ENCODE measurements at places on chromosomes 1 and 21. TPM values are rescaled to one million over a fixed set of nuclear protein-coding genes. Genes with fewer than 3 reads are reported as not detected.

- H3K4me3 ChIP-seq: no peak overlapping the region
- DNase-seq: no peak
- no peaks in the 10 kb centered on the region for H3K4me1 ChIP-seq
- H3K36me3 ChIP-seq: no peaks in the 10 kb centered on the region
These were observed 42.6 kb downstream of the CACNA1S start for GRCh38 chr1:201069636-201070035.

DNA sequence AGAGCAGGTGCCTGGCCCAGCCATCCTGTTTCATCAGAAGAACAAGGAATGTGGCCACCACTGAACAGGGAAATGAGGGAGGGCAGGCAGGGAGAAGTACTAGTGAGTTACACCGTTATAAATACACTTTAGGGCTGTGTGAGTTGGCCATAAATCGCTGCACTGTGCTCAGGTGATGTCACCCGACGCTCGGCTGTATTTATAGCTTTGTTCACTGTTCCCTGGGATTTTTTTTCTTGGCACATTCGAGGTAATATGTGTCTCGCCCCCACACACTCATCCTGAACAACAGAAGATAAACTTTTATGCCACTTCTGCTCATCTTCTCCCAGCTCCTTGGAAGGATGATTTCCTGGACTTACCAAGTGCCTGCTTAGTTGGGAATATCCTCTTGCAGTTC lies 9.0 kb upstream of the KIRREL1 start:
- peaks cover 8% of the 10 kb centered on the region for H3K27me3 ChIP-seq
- H3K4me1 ChIP-seq: peaks cover 7% of the 10 kb centered on the region
- no peak overlapping the region for H3K4me3 ChIP-seq
- H3K36me3 ChIP-seq: no peaks in the 10 kb centered on the region
- DNase-seq: no peak
- no peak overlapping the region for H3K27ac ChIP-seq

DNA sequence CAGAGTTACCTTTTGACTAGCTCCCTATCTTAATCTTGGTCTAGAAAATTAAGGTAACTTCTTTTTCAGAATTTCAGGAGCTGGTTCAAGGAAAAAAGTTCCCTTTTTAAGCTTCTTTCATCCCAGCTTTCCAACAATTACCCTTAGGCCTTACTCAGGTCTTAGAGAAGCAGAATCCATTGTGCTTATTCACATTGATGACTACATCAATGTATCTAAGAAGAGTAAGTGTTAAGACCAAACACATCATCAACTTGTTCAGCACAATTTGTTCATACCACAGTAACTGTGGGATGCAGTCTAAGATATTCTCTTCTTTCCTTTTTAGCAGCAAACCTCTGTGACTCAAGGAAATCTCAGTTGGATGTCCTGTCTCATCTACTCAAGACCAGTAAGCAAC lies 4.1 kb downstream of the MRPL9 start:
- H3K27me3 ChIP-seq: no peaks in the 10 kb centered on the region
- peaks cover 10% of the 10 kb centered on the region for H3K4me1 ChIP-seq
- no peak for DNase-seq

DNA sequence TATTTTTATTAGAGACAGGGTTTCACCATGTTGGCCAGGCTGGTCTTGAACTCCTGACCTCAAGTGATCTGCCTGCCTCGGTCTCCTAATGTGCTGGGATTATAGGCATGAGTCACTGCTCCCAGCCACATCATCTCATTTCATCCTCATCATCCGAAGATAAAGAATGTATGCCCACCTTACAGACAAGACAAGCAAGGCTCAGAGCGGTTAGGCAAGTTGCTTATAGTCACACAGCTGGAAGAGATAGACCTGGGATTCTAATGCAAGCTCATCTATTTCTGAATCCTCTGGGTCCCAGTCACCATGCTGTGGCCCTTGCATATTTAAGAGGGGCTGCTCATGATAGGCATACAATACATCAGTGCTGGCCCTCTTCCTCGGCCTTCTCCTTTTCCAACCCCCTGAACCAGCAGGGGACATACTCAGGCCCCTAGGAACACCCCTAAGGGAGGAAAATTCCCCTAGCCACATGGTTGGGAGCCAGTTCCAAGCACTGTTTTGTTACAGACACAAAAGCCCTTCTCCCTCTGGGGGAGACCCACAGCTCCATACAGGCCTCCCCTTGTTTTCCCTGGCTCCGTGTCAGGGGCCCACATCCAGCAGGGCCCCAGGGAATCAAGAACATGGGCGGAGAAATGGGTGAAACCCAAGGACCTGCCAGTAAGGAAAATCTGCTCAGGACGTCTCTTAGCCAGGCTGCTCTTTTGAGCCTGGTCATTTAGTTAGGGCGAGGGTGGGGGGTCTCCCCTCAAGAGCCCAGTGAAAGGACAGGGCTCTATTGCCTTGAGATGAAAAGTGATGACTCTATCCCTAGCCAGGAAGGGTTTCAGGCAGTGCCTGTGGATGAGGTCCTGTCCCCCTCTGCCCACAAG lies 6.9 kb downstream of the CSRP1 start:
- peak overlapping the region; percentile 98 for H3K27ac ChIP-seq

GRCh38 chr1:41537788-41538351 lies 53.4 kb upstream of the EDN2 start:
- H3K27me3 ChIP-seq: peaks cover 17% of the 10 kb centered on the region
- no peak overlapping the region for H3K4me3 ChIP-seq
- DNase-seq: peak; percentile 35
- no peak overlapping the region for H3K27ac ChIP-seq

CHIA gene
- total RNA-seq: not detected

EFNA3 gene
- 14.6 TPM for total RNA-seq

WNT4 gene
- total RNA-seq: 38.7 TPM

DNA sequence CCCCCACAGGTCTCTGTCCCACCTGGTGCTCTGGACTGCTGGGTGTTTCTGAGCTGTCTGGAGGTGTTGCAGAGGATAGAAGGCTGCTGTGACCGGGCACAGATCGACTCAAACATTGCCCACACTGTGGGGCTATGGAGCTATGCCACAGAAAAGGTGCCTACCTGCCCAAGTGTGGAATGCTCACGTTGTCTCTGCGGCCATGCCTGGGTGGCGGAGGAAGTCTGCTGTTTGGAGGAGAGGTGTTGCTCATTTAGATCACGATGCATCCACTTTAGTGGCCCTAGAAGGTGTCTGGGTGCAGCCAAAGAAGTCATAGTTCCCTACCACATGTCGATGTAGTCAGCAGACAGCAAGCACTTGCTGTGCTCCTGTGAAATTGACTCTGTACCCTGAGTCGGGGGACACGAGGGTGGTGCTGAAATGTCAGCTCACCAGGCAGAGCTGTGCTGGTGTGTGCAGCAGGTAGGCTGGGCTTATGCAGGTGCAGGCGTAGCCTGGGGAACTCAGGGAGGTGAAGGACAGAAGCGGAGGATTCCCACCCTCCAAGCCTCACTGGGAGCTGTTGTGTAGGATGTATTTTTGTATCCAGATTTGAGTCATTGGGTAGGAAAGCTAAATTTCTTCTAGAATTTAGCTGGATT lies 32.8 kb upstream of the PWP2 start:
- H3K27ac ChIP-seq: no peak overlapping the region
- no peak for DNase-seq
- no peak overlapping the region for H3K4me3 ChIP-seq
- peaks cover 23% of the 10 kb centered on the region for H3K36me3 ChIP-seq
- no peaks in the 10 kb centered on the region for H3K27me3 ChIP-seq

GRCh38 chr21:38813143-38813542 lies 7.4 kb downstream of the ETS2 start:
- no peak overlapping the region for H3K4me3 ChIP-seq
- no peaks in the 10 kb centered on the region for H3K27me3 ChIP-seq
- peaks cover 21% of the 10 kb centered on the region for H3K4me1 ChIP-seq
- no peak for DNase-seq

- H3K27me3 ChIP-seq: peaks cover 6% of the 10 kb centered on the region
- peak overlapping the region; percentile 85 for H3K4me3 ChIP-seq
- DNase-seq: no peak
- peak overlapping the region; percentile 95 for H3K27ac ChIP-seq
- peaks cover 12% of the 10 kb centered on the region for H3K4me1 ChIP-seq
These were observed 556 bp downstream of the MECR start for GRCh38 chr1:29230204-29230552.

GRCh38 chr1:42142894-42143675 lies 10.1 kb upstream of the GUCA2B start:
- no peaks in the 10 kb centered on the region for H3K36me3 ChIP-seq
- H3K4me1 ChIP-seq: no peaks in the 10 kb centered on the region
- no peak overlapping the region for H3K27ac ChIP-seq
- DNase-seq: no peak

DNA sequence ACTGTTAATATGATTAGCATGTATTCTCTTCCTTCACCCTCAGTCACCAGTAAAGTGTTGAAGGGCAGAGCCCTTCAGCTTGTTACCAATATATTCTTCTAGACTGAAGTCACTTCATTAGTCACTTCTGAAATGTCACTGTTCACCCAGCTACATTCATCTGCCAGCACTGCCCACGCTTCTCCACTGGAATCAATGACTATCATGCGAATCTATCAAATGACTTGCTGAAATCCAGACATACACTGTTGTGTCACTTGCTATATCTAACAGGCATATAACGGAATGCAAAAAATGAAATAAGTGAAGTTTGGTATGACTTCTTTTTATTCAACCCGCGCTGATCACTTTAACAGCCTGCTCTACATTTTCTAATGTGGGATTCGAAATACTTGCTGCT lies 16.1 kb downstream of the FH start:
- H3K36me3 ChIP-seq: peaks cover 27% of the 10 kb centered on the region
- no peak for DNase-seq
- H3K4me3 ChIP-seq: no peak overlapping the region
- no peaks in the 10 kb centered on the region for H3K27me3 ChIP-seq
- H3K27ac ChIP-seq: no peak overlapping the region

CYP4A11 gene
- total RNA-seq: not detected

DNA sequence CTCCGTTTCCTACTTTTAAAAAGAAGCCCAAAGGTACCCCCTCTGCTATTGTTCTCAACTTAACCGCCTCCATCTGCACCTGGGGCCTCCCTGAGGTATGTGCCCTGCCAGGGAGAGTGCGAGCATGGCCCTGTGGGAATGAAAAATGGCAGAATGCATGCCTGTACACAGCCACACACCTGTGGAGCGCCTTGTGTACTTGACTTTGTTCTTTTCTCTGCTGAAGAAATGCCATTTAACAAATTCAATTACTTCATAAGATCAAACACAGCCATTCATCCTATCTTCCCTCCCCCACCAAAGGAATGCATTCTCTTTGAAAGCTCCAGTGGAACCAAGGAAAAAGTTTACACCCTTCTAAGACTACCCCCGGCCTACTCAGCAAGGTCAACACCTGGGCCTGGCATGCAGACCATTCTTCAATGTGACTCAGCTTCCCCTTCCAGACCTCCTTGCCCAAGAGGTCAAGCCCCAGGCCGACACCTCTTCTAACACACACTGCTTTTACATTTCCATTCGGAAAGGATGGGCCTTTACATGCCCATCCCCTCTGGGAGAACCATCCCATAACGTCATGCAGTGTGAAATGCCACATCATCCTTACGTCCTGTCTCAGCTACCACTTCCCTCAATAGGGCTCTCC lies 123.7 kb downstream of the SMYD2 start:
- H3K4me3 ChIP-seq: no peak overlapping the region
- no peak for DNase-seq
- H3K27ac ChIP-seq: peak overlapping the region; percentile 93
- peaks cover 35% of the 10 kb centered on the region for H3K4me1 ChIP-seq

DNA sequence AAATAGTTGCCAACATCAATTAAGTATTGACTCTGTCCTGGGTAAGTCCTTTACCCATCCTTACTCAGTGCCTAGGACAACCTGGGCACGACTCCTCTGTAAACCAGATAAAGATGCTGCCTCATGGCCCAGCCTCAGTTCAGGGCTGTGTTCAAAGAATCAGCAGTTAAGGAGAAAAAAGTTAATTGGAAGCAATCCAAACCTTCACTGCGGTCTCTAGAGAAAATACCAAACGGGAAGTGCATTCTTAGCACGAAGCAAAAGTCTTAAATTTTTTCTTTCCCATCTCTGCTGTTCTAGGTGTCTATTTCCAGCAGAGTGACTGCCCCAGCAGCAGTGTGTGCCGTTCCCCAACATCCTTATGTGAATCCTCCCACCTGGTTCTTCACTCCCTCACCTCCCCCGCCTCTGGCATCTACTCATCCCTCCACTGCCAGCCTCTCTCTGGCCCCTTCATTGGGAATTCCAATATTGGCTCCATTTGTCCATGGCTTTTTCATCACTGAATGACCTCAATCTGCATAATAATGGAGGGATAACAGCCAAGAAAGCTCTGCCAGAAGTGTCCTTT lies 23.2 kb downstream of the KANK4 start:
- peaks cover 35% of the 10 kb centered on the region for H3K4me1 ChIP-seq
- H3K4me3 ChIP-seq: no peak overlapping the region
- no peaks in the 10 kb centered on the region for H3K27me3 ChIP-seq
- H3K36me3 ChIP-seq: no peaks in the 10 kb centered on the region

DNA sequence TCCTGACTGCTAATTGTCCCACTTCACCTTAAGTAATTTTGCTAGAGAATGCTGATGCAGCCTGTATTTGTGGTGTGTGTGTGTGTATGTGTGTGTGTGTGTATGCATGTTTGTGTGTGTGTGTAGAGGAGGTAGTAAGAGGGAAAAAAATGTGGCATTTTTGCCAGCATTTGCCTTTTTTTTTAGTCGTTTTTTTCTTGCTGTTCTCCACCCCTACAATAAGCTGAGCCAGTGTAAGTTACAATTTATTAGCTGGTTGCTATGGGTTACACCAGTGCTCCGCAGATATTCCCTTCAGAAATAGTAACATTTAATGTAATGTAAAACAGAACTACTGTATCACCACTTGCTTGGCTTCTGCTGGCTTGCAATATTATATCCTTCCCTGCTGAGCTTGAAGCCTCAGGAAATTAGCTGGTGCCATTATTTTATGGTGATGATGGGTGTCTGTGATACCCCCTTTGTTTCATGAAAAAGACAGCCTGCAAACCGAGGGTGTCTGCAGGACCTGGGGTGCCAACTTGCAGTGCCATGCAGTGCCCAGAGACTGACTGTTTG lies 23.4 kb upstream of the IGSF3 start:
- no peak overlapping the region for H3K4me3 ChIP-seq
- H3K27ac ChIP-seq: peak overlapping the region; percentile 5

GRCh38 chr1:2355373-2356261 lies 35.7 kb downstream of the MORN1 start:
- H3K4me3 ChIP-seq: no peak overlapping the region
- peak; percentile 14 for DNase-seq
- H3K27ac ChIP-seq: peak overlapping the region; percentile 85
- H3K36me3 ChIP-seq: peaks cover 2% of the 10 kb centered on the region
- peaks cover 31% of the 10 kb centered on the region for H3K4me1 ChIP-seq

Data from mesothelial cell of epicardium (in vitro differentiated cells).